ENCODE measurements at places on chromosomes 13 and 19. TPM values are rescaled to one million over a fixed set of nuclear protein-coding genes. Genes with fewer than 3 reads are reported as not detected.

DNA sequence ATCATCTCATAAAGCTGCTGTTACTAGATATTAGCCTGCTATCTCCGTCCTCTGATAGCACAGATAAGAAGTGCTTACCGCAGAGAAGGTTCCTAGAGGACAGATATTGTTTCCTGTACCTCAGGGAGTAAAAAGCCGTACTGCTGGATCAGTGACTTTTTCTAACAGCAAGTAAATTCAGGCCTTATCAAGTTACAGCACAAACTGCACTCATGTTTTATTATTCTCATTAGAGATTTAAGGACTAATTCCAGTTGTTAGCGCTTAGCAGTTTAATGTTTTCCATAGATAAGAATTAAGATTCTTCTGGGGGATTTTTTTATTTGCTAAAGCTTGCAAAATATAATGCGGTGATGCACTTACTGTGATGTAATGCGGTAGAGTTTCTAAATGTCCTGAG, 119.0 kb upstream of the OBI1 start:
- no peaks in the 10 kb centered on the region for H3K4me1 ChIP-seq
- no peak for DNase-seq
- H3K27ac ChIP-seq: no peak overlapping the region

- no peak overlapping the region for H3K27ac ChIP-seq
- H3K4me3 ChIP-seq: no peak overlapping the region
- DNase-seq: no peak
- peaks cover 15% of the 10 kb centered on the region for H3K4me1 ChIP-seq
- peaks cover 21% of the 10 kb centered on the region for H3K27me3 ChIP-seq
Observed at GRCh38 chr19:3368441-3368795, 2.0 kb downstream of the NFIC start.

DNA sequence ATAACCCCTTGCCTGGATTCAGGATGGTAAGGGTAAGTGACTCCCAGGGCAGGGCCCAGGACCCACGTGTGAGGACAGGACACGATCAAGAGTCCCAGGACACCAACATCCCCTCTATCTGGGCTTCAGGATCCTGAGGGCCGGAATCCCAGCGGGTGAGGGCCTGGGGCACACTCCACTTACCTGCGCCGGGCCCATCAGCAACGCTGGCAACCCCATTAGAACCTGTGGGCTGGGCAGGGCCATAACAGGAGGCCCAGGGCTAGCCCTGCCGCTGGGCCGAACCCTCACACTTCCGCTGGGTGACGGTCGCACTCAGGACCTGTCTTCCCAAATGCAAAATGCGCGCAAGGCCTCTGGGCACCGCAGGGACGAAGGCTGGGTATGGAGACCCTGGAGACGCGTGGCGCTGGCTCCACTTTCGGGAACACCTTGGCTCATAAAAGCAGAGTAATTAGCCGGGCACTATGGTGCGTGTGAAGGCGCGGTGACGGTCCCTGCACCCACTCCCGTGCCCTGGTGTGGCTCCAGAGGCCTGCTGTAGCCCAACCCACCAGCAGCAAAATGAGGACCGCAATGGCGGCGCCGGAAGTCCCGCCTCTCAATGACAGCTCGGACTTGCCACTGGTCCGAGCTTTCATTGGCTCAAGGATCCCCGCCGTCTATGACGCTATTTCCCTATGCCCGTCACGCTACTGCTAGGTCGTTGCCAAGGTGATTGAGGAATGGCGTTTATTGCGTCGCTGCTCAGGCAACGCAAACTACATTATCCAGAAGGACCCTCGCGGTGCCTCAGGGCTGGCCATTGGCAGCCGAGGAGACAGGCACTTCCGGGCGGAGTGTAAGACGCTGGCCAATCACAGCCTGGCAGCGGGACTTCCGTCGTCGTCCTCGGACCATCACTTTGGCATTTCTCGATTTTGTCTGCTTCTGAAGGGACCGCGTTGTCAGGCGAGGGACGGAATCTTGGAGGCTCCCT, at the start of gene ZNF132:
ZNF132 (minus strand) TSS at position 578 of the 979 bp plus-strand sequence; CDS start at position 246, 332 bp downstream.
- peaks cover 51% of the 10 kb centered on the region for H3K36me3 ChIP-seq
- peak within 1 kb of the TSS; percentile 92 for H3K27ac ChIP-seq
- H3K27me3 ChIP-seq: peaks cover 2% of the 10 kb centered on the region

- peaks cover 3% of the 10 kb centered on the region for H3K4me1 ChIP-seq
- H3K36me3 ChIP-seq: no peaks in the 10 kb centered on the region
- no peak overlapping the region for H3K27ac ChIP-seq
- DNase-seq: no peak
Observed at GRCh38 chr19:40553885-40554857, 22.5 kb upstream of the SHKBP1 start.

GRCh38 chr13:113882267-113882630, 18.4 kb upstream of the GAS6 start:
- H3K4me1 ChIP-seq: peaks cover 12% of the 10 kb centered on the region
- H3K36me3 ChIP-seq: no peaks in the 10 kb centered on the region
- no peak overlapping the region for H3K4me3 ChIP-seq
- peak; percentile 34 for DNase-seq

DNA sequence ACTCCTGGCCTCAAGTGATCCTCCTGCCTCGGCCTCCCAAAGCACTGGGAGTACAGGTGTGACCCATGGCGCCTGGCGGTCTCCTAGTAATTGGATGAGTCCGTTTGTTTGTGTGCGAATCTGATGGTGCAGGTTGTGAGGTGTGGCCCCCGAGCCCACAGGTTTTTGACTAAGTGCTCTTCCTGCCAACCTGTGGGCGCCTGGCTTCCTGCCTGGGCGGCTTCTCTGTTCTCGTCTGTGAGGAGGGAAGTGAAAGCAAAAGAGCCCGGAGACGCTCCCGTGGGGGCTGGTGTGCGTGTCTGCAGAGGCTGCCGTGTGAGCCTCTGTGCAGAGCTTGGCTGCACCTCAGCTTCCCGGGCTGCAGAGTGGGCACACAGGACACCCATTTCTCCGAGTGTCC, 10.0 kb downstream of the ARHGAP45 start:
- peaks cover 67% of the 10 kb centered on the region for H3K4me1 ChIP-seq
- peak overlapping the region; percentile 93 for H3K27ac ChIP-seq
- peak overlapping the region; percentile 84 for H3K4me3 ChIP-seq
- H3K27me3 ChIP-seq: no peaks in the 10 kb centered on the region
- H3K36me3 ChIP-seq: peaks cover 59% of the 10 kb centered on the region
- peak; percentile 99 for DNase-seq

GRCh38 chr13:110037925-110038573, 251.7 kb upstream of the IRS2 start:
- no peak overlapping the region for H3K4me3 ChIP-seq
- DNase-seq: no peak
- no peaks in the 10 kb centered on the region for H3K27me3 ChIP-seq
- no peak overlapping the region for H3K27ac ChIP-seq

- H3K27me3 ChIP-seq: no peaks in the 10 kb centered on the region
- DNase-seq: no peak
- H3K36me3 ChIP-seq: no peaks in the 10 kb centered on the region
- H3K4me3 ChIP-seq: no peak overlapping the region
- H3K4me1 ChIP-seq: no peaks in the 10 kb centered on the region
Observed at GRCh38 chr19:30795727-30796126, 423.5 kb downstream of the ZNF536 start.

GRCh38 chr13:113736258-113736731, 22.7 kb upstream of the TMEM255B start:
- H3K36me3 ChIP-seq: no peaks in the 10 kb centered on the region
- no peak overlapping the region for H3K4me3 ChIP-seq
- DNase-seq: no peak
- H3K27me3 ChIP-seq: peaks cover 17% of the 10 kb centered on the region

- no peak for DNase-seq
- H3K4me3 ChIP-seq: no peak overlapping the region
- H3K36me3 ChIP-seq: no peaks in the 10 kb centered on the region
Observed at GRCh38 chr19:20349206-20349605, 182.2 kb downstream of the ZNF486 start.

DNA sequence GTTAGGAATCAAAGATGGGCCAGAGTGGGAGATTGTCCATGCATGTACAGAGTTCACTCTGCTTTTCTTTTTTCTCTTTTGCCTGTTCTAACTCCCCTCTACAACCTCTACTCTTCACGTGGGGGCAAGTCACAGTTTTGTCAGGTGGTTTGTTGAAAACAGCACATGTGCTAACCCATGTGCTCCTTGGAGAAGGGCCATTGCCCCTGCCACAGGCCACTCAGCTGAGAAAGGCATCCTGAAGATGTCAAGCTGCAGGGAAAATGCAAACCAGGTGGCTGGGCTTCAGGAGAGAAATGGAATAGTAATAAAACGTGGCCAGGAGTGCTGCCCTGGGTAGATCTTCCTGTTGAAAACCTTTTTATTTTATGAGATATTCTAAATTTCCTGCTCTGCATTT, 35.3 kb upstream of the SLC10A2 start:
- H3K27ac ChIP-seq: no peak overlapping the region
- H3K4me3 ChIP-seq: no peak overlapping the region
- DNase-seq: no peak
- H3K27me3 ChIP-seq: no peaks in the 10 kb centered on the region
- H3K36me3 ChIP-seq: no peaks in the 10 kb centered on the region
- no peaks in the 10 kb centered on the region for H3K4me1 ChIP-seq

DNA sequence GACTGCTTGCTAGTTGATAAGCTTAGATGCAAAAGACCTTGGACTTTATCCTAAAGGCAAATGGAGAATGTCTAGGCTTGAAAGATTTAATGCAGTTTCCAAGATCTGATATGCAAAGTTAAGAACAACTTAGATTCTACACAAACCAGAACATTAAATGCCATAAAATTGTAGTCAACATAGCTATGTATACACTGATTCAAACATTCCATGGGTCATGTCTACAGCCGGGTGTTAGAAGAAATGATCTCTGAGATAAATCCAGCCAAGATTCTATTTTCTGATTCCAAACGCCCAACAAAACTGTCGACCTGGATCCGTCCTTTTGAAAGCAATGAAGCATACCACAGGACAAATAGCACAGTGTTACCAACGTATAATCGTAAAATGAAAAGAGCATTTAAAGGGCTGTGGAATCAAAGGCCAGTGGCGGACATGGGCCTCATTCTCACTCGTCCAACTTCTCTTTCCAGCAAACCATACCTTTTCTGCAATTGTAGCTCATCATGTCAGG, 52.7 kb downstream of the KCTD12 start:
- peaks cover under 1% of the 10 kb centered on the region for H3K4me1 ChIP-seq
- no peak overlapping the region for H3K4me3 ChIP-seq
- H3K27ac ChIP-seq: no peak overlapping the region
- H3K36me3 ChIP-seq: no peaks in the 10 kb centered on the region
- no peak for DNase-seq

GRCh38 chr19:17138937-17139598, 63.5 kb downstream of the MYO9B start:
- H3K4me3 ChIP-seq: no peak overlapping the region
- H3K27me3 ChIP-seq: no peaks in the 10 kb centered on the region
- peaks cover 46% of the 10 kb centered on the region for H3K36me3 ChIP-seq
- H3K4me1 ChIP-seq: peaks cover 30% of the 10 kb centered on the region
- DNase-seq: no peak
- no peak overlapping the region for H3K27ac ChIP-seq

Gene ZNF302
- 11.1 TPM for total RNA-seq

Gene ACP7
- not detected for total RNA-seq

Gene GGN
- not detected for total RNA-seq

Gene TMEM91
- total RNA-seq: 4.8 TPM

Gene ERICH6B
- not detected for total RNA-seq

Gene MKNK2
- 201 TPM for total RNA-seq

Gene ANGPTL4
- 0.50 TPM for total RNA-seq
